ENCODE measurements at places on chromosomes 5 and 9.

GRCh38 chr9:128225770-128226411 is 22.7 kb downstream of the DNM1 start:
- no peak for DNase-seq

- DNase-seq, result no peak
Observed at GRCh38 chr5:141843156-141843927, 34.9 kb downstream of the PCDH1 start.

GRCh38 chr9:131270171-131271015 is 5.9 kb downstream of the FAM78A start:
- DNase-seq, result no peak

GRCh38 chr5:170268884-170269283 is 28.7 kb downstream of the LCP2 start:
- DNase-seq, result no peak

- DNase-seq, result no peak
Observed at GRCh38 chr9:95188459-95188858, 129.1 kb downstream of the FANCC start.

DNA sequence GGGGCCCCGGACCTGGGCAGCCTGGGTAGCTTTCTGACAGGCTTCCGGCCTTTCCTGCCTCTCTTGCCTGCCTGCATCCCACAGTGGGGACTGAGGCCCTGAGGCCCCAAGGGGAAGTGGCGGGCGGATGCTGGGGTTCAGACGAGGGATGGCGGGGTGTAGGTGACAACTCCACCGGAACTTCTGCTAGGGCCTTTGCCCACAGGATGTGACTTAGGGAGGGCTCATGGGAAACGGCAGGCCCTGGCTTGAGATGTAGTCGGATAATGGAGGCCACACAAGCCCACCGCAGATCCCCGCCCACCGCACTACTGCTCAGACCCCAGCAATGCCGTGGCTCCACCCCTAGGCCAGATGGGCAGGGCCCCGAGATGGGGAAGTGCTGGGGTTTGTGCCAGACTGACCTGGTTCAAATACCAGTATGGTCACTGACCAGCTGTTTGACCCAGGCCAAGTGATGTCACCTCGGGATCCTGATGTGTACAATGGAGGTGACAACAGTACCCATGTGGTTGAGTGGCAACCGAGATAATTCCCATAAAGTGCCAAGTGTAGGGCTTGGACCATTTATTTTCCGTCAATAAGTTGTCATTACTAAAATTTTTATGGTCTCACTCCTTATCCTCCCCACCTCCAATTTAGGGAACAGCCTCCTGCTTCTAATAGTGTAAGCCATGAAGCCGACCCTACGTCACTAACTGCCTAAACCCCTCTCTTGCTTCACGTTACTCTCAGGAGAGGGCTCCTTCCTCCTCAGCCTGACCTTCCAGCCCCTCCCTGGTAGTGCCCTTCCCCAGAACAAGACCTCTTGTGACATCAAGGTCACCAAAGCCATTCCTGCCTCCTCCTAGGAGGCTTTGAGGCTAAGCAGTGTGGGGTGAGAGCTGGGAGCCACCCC is 2.5 kb upstream of the CDK9 start:
- DNase-seq, result no peak

- no peak for DNase-seq
Observed at GRCh38 chr5:73693573-73694061, 67.6 kb downstream of the ARHGEF28 start.

GRCh38 chr9:20898885-20899554 is 132.4 kb downstream of the HACD4 start:
- no peak for DNase-seq

DNA sequence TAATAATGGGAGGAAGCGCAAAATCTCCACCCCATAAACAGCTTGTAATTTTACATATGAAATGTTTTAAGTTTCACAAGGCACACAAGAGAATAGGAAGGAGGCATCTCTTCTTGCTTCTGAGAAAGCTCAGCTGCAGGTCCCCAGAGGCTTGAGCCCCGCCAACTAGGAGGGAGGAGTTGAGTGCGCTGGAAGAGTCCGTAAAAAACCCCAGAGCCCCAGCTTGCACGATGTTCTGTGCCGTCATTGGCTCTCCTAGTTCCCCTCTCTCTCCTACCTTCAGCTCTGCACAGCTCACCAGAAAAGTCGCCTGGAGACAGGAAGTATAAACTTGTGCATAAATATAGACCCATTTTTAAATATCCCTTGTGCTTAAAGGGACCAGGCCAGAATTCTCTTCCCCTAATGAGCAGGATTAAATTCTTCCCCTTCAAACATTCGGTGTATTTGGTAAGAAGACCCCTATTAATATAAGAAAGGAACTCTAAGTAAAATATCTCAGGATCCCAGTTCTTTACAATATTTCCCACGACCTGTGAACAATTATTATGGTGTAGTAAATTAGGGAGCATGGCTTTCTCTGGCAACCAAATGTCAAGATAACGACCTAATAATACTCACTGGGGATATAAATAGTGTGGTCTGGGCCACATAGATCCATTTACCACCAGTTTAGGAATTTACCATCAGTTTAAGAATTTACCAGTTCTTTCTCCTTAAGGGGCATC is 13.7 kb downstream of the GLRX start:
- peak; percentile 63 for DNase-seq

GRCh38 chr9:23821375-23822181 is 4.5 kb downstream of the ELAVL2 start:
- no peak for DNase-seq

DNA sequence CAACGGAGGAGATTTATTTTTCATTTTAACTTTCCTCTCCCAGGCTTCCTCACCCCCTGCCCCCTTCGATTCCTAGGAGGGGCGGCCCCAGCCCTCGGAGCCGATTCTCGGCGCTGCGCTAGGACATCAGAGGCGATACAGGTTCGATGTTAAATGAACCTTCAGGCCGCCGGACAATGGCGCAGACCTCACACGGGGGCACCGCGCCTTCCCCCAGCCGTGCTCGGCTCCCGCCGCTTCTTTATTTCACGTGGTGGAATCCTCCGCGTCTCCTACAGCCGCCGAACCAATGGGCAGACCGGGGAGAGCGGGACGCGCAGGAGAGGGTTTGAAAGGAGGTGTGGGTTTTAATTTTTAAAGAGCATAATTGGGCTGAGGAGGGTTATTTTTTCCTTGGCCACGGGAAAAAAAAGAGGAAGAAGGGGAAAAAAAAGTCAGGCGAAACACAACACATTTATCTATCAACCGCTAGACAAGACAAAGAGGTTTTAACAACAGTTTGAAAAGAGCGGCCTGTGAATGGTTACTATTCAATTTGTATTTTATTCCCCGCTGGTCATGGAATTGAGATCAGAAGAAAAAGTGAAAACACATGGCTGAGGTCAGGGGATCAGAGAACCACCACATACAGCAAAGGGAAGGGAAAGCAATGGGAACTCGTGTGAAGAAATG is 126.8 kb downstream of the TMEM174 start:
- DNase-seq, result no peak

DNA sequence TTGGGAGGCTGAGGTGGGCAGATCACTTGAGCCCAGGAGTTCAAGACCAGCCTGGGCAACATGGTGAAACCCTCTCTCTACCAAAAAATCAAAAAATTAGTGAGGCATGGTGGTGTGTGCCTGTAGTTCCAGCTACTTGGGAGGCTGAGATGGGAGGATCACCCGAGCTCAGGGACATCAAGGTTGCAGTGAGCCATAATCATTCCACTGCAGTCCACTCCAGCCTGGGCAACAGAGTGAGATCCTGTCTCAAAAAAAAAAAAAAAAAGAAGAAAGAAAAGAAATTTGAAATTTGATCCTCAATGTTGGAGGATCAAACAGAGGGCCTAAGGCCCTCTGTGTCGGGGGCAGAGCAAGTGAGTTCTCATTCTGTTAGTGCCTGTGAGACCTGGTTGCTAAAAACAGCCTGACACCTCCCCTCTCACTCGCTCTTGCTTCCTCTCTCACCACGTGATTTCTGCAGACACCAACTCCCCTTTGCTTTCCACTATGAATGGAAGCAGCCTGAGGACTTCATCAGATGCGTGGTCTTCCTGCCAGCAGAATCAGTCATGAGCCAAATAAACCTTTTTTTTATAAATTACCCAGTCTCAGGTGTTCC is 8.4 kb upstream of the GOLPH3 start:
- no peak for DNase-seq

- DNase-seq, result no peak
Observed at GRCh38 chr9:114723931-114724330, 41.9 kb upstream of the TEX48 start.

DNA sequence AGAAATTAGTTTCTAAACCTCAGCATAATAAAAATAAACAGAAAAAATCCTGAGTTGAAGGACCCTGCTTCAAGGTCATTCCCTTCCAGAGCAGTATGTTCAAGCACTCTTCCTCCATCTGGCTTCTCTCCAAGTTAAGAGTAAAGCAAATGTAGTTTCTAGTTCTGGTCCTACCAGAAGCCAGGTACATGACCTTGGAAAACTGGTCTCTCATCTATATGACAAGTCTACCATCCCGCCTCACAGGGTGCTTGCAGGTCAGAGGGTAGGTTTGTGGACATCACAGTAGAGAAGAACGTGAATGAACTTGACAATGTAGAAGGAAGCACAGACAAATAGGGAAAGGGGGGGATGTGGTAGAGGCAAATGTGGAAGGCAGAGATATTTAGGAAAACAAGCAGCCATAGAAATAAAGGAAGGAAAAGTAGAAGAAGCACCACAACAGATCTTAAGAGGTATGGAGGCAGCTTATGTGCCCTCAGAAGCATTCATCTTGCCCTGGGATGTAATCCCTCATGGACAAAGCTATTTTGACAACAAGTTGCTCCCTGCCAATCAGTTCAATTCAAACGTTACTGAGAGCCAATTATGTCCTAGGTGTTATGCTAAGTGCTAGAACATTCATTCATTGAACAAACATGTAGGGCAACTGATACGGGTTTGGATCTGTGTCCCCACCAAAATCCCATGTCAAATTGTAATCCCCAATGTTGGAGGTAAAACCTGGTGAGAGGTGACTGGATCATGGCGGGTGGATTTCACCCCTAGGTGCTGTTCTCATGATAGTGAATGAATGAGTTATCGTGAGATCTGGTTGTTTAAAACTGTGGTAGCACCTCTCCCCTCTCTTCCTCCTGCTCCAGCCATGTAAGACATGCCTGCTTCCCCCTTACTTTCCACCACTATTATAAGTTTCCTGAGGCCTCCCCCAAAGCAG is 23.7 kb upstream of the CTNNAL1 start:
- no peak for DNase-seq

DNA sequence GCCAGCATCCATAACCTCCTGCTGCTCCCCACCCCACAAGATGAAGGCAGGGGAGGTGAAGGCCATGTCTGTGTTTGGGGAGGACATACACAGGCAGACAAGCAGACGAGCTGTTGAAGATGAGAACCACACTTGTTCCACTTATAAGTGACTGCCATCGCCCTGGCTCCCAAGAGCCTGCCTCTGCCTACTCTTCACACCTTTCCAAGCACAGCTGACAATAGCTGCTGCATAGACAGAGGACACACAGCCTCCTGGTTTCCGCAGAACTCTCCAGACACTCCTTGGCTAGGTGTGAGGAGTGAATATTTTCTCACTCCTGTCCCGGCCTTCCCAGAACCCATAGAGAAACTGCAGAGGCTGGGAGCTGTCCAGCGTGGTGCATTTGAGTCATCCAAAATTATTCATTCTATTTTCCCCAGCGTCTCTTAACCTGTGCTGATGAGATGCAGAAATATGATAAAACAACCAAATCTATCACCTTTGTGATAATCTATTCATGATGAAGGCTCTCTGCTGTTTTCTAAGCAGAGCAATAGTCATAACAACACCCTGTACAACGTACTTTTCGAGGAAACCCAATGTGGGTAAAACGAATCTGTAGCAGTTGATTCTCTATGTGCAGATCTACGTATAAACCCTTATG is 24.7 kb downstream of the KLF9 start:
- DNase-seq, result no peak

- DNase-seq, result no peak
Observed at GRCh38 chr9:78370991-78371390, 74.1 kb downstream of the PSAT1 start.

- peak; percentile 69 for DNase-seq
Observed at GRCh38 chr9:114278881-114279570, 43.9 kb upstream of the ORM1 start.

GRCh38 chr9:5435912-5436311 is 1.8 kb downstream of the PLGRKT start:
- no peak for DNase-seq

DNA sequence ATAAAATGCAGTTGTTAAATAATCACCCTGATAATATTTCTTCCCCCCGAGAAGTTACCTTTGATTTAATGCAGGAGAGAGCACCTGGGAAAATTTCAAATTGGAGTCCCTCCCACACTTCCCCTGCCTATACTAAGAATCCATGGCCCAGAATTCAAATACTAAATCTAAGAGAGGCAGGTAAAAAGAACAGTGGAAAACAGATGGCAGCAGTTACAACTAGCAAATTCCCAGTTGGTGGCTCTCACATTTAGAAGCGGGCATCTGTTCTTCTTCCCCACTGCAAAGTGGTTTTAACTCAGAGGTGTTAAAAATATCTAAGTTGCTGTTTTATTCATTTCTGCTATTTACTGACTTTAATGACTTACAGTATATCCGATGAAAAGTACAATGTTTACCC is 210.4 kb upstream of the ELAVL2 start:
- no peak for DNase-seq

DNA sequence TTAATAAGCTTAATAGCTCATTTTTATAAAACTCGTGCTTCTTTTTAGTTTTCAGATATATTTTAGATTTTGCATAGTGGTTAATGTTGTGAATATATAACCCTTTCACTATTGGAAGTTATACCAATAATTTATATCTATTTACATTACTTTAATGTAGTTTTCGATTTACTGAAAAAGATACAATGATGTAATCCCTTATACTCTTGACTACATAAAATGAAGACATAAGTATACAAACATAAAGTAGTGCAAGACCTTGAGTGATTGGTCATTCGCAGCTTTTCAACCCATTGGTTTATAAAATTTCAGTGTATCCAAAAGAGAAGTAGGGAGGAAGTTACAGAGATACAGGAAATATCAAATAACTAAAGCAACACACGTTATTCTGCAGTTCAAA is 84.3 kb upstream of the GRHPR start:
- no peak for DNase-seq

GRCh38 chr5:179478624-179479023 is 71.7 kb upstream of the RUFY1 start:
- no peak for DNase-seq
